Osteocyte (in vitro differentiated cells): ENCODE measurements at places on chromosomes 6 and 20.

DNA sequence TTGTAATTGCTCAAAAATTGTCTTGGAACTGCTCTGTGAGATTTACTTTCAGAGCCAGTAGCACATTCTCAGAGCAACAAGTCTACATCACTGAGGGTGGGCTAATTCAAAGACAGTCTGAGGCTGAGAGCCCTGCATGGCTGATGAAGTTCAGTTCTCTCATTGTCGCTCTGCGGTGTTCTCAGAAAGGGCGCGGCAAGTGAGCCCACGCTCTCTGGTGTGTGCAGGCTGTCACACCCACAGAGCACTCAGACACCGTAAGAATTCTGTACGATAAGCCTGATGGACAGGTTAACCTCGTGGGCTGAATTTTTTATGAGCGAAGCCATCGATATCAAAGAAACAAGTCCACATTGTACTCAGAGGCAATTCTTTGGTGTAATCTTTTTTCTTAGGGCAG lies 557.8 kb downstream of the HACE1 start:
- DNase-seq = no peak

- DNase-seq = peak; percentile 97
These were observed at the start of gene NELFCD for GRCh38 chr20:58980711-58981627. TSS of gene NELFCD (plus strand) at chr20:58981256. CDS start at chr20:58981310, 54 bp downstream.

DNA sequence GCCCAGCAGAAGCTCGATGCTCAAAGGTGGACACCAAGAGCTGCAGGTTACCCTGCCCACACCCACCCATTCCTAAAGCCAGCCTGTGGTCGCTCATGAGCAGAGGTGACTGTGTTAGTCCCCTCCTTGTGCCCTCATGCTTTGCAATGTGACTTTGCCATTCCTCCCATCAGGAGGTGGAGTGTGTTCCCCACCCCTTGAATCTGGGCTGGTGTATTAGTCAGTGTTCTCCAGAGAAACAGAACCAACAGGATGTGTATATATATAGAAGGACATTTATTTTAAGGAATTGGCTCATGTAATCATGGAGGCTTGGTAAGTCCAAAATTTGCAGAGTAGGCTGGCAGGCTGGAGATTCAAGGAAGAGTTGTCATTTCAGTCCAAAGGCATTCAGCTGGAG lies 54.4 kb upstream of the RNF24 start:
- DNase-seq = no peak

DNA sequence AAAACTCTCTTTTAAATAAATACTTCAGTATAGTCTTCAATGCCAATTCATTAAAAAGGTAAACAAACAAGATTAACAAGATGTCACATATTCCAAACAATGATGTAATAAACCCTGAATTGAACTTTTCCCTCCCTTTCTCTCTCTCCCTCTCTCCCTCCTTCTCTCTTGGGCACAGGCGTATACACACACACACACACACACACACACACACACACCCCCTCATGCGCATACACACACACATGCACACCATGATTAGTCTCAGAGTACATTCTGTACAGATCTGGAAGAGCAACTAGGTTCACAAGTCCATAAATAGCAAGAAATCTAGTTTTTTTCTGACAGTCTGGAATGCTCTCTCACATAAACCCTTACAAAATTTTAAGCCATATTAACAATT lies 128.3 kb downstream of the DST start:
- DNase-seq = no peak

GRCh38 chr20:51596668-51597388 lies 54.3 kb upstream of the NFATC2 start:
- no peak for DNase-seq

DNA sequence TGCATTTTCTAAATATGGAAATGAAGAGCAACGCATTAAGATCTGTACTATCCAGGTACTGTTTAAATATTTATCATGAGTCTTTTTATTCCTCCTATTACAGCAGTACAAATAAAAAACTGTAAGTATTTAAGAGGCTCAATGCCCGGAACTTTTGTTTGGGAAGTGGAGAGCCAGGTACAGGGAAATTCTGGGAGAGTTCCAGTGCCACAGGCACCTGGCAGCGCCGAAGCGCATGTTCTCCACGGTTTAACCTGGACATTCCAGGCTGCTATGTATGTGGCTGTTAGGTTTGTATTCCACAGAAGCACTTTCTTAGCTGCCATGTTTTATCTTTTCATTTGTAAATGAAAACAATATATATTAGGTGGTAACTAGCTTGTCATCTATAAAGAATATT lies 81.7 kb downstream of the PREP start:
- no peak for DNase-seq

- no peak for DNase-seq
These were observed 50.1 kb upstream of the DEK start for GRCh38 chr6:18314317-18314997.

GRCh38 chr6:15368186-15368585 lies 122.3 kb downstream of the JARID2 start:
- DNase-seq = no peak

GRCh38 chr20:24718696-24719095 lies 230.4 kb upstream of the CST7 start:
- peak; percentile 42 for DNase-seq

GRCh38 chr20:40908309-40908708 lies 120.3 kb upstream of the TOP1 start:
- no peak for DNase-seq

DNA sequence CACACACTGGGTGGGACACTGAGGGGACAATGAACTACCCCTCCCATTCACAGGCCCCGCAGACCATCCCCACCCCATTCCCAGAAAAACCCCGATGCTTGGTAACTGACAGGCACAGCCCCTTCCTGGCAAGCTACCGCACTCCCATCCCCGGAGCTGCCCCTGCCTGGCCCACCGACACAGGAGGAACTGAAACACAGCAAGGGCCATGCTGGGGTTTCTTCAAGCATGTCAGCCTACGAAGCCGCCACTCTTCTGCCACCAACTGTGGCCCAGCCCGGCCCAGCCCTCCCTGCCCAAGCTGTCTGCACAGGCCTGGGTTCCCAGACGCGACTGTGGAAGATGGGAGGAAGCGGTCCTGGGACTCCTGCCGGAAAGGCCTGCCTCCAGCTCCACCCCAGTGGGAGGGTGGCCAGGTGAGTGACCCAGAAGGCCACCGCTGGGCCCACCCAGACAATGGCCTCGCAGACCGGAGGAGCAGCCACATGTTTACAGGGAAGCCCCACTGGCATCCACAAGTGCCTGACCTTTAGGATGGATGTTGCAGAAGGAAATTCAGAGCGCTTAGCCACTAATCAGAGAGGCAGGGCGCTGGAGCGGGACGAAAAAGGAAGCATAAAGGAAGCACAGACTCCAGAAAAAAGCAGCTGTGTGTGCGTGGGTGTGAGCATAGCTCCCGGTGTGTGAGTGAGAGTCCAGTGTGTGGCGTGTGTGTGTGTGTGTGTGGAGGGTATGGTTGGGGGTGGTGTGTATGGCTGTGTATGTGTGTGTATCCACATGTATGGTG lies 91.6 kb downstream of the PRND start:
- no peak for DNase-seq

GRCh38 chr20:60759651-60760050 lies 492.4 kb upstream of the CDH4 start:
- no peak for DNase-seq

GRCh38 chr6:90080876-90081481 lies 186.7 kb downstream of the GJA10 start:
- DNase-seq = no peak

DNA sequence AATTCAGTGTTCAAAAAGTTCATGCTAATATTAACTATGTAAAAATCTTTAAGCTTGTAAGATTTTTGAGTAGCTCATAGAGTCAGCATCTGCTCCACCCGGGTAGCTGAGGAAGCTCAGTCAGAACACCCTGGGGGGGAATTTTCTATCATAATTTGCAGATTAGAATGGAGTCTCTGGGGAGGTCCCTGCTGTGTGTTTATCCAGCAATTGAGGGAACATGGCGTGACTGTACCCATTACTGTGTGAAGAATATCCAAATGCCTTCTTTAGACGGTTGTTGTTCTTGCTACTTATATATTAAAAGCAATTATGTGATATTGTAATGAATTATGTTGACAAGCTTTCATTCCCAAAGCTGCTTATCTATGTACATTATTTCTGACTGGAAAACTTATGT lies 64.8 kb downstream of the AIG1 start:
- DNase-seq = no peak

- DNase-seq = no peak
These were observed 271.1 kb upstream of the AGPAT4 start for GRCh38 chr6:161544801-161545480.

DNA sequence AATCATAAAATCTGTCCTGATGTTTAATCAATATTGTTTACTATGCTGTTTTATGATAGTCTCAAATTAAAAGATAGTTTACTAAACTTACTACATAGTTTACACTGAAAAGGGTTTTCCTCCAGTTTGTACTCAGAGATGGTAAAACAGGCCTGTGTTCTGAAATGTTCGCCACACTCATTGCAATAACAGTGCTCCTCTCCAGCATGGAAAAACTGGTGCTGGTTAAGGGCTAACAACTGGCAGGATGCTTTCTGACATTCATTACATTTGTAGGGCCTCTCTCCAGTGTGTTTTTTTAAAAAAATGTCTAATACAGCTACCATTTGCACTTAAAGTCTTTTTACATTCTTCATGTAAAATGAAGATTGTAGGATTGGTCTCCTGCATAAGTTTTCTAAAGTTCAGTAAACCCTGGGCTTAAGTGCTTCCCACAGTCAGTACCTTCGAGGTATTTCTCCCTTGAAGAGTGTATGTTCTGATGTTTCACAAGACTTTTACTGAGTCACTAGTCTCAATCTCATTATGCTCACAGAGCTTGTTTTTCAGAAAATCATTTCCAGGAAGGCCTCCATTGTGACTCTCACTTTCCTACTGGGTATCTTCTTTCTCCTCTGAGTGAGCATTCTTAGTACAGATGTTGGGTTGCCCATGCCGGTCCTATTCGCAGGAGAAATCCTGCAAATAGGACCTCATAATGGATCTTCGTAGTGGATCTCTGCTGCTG lies 8.7 kb upstream of the ZSCAN12 start:
- no peak for DNase-seq

DNA sequence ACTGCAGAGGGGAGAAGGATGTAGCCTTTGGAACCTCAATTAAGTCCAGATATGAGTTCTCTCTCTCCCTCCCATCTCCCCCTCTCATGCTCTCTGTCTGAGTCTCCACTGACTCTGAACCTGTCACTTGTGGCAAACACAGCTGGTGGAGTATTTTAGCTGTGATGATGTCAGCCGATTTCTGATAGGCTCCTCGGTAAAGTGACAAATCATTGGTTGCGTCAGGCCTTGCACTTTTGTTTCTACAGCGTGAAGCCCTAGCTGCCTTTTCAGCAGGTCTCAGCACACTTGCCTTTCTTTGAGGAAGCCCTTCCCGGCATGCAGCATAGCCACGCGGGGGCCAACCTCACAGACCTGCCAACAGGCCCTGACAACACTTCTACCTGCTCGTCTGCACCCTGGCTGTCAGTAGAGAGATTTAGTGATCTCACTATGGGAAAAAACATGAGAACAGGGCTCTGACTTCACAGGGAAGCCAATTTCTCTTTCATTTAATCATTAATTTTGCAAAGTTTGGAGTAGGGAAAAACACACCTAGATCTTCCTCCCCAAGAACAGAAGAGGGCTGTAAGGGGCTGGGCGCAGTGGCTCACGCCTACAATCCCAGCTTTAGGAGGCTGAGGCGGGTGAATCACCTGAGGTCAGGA lies 84.4 kb downstream of the GMPR start:
- DNase-seq = no peak

GRCh38 chr6:125888989-125889656 lies 67.4 kb upstream of the HINT3 start:
- DNase-seq = no peak

- no peak for DNase-seq
These were observed 21.8 kb downstream of the POM121L2 start for GRCh38 chr6:27290065-27290849.

DNA sequence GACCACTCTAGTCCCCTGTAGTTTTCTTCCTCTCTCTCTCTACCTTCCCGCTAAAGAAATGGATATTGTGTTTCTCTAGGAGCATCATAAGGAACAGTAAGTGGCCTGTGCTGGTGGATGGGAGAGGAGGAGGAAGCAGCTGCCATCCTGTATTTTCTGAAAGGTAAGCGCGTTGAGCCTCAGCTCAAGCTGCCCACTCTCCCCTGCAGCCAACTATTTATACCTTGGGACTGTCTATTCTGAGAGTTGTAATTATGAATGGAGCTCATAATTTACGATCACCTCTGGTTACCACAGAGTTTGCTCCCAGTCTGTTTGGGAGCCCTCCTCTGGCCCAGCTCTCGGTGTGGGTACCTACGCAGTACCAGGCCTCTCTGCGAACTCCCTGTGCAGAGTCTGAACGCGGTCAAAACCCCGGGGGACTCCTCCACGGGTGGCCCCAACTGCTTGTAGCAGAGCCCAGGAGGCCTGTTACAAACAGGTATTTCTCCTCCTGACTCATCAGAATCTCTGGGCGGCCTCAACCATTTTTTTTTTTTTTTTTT lies 285.4 kb downstream of the SMOC2 start:
- no peak for DNase-seq

DNA sequence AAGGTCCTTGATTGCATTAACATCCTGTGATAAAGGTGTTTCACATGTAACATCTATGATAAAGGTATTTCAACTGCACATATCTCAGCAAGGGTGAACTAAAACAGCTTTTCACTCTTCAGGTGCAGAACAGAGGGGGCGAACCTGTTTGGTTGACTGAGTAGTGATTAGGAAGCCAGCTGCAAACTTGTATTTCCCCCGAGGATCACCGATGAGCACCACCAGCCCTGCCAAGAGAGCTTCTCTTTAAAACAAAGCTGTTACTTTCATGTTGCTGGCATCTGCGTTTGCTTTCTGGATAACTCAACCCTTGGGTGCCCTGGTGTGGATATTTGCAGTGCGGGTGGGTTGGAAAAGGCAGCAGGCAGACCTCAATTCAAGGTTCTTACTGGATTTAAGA lies 39.6 kb downstream of the JAG1 start:
- no peak for DNase-seq

DNA sequence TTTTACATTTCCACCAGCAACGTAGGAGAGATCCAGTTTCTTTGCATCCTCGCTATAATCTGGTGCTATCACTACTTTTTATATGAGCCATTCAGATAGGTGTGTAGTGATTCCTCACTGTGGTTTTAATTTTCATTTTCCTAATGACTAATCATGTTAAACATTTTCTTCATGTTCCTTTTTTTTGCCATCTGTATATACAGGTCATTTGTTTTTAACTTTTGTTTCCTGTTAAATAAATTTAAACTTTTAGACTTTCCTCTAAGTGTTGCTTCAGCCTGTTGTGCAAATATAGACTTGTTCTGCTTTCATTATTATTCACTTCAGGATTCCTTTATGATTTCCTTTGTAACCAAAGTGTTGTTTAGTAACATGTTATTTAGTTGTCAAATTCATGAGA lies 697.4 kb downstream of the PTPRT start:
- DNase-seq = no peak

GRCh38 chr6:110882274-110882619 lies 7.7 kb downstream of the AMD1 start:
- DNase-seq = no peak

DNA sequence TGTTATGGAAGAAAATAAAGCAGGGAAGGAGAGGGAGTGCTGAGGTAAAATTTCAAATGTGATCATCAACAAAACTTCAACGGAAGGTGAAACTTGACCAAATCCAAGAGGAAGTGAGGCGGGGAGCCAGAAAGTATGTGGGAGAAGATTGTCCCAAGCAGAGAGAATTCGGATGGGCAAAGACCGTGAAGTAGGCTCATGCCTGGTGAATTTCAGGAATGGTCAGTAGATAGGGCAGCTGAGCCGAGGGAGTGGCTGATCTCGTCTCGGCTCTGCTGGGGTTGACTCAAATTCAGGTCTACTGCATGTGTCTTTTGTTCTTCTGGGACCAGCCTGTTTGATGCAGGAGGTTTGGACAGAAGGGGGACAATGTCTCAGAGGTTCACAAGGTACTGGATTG lies 7.0 kb upstream of the CSNK2A1 start:
- no peak for DNase-seq
